NCI-H446 treated with DMSO at 0.1 percent for 48 hours (cell line): ENCODE measurements at places on chromosomes 11 and 22.
A peak's percentile ranks its signal among the peaks of the same experiment; 100 is the strongest.

DNA sequence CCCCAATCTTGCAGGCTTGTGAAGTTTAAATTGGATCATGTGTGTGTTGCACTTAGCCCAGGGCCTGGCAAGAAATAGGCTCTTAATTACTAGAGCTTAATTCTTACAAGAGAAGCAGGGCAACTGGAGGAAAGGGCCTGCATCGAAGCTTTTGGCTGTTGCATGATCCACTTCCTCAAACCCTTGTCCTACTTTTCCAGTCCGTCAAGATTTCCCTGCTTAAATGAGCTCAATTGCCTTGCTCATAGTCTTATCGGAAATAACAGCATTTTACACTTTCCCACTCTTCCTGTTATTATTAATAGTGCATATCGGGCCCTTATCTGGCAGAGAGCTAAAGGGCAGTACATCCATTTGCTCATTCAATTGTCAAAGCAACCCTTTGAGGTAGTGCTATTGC is 18.1 kb downstream of the DTX4 start:
- no peak for DNase-seq

- no peak for DNase-seq
Measured at GRCh38 chr22:24981066-24981465, 28.6 kb downstream of the KIAA1671 start.

DNA sequence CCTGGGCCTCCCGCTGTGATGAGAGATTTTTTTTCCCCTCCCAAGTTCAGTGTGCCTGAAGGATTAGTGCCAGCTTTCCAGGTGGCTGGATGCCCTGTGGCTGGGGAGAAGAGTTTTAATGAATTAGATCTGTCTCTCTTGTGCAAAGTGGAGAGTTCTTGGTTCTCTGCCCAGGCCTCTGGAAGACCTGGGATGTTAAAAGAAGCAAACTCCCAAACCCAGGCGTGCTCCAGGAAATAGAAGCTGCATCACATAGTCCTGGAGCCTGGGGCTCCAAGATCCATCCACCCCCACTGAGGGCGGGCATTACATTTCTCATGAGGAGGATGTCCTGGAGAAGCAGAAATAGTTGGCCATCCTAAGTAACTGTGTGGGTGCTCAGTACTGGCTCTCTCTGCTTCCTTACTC is 30.6 kb downstream of the SDHAF2 start:
- peak; percentile 88 for DNase-seq

DNA sequence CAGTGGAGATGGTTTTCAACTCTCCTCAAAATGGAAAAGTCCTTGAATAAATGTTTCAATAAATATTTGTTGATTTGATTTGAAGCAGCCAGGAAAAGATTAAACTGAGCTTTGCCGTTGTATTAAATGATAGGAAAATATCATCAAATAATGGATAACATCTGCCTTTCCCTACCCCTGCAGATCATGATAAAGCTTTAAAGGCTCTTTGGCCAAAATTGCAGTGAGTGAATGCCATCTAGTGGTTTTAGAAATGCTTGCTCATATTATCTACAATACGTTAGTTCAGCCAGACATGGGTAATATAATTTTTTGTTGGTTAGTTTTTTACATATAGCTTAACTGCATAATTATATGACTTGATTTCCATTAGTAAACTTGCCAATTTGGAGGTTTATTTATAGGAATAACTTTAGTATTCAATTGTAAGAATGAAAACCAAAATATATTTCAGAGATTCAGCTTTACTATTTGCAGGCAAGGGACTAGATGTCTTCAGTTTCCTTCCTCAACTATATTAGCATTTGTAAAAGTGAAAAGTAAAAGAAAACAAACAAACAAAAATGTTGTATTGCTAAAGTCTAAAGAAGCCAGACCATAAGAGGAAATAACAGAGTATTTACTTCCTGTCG is 159.2 kb downstream of the MSANTD4 start:
- peak; percentile 46 for DNase-seq

- DNase-seq = peak; percentile 46
Measured at GRCh38 chr22:20750461-20751184, 23.3 kb upstream of the SERPIND1 start.
